ENCODE measurements at places on chromosomes 4 and X. TPM values are rescaled to one million over a fixed set of nuclear protein-coding genes. Genes with fewer than 3 reads are reported as not detected.

CCKAR gene
- not detected for total RNA-seq

ZRSR2 gene
- total RNA-seq, result 0.78 TPM

ADGRL3 gene
- 27.1 TPM for total RNA-seq

DCAF8L2 gene
- total RNA-seq, result not detected

AFM gene
- not detected for total RNA-seq

ARMCX4 gene
- total RNA-seq, result 3.1 TPM
